NCI-H187 (cell line): ENCODE measurements at places on chromosomes 16 and 17.

DNA sequence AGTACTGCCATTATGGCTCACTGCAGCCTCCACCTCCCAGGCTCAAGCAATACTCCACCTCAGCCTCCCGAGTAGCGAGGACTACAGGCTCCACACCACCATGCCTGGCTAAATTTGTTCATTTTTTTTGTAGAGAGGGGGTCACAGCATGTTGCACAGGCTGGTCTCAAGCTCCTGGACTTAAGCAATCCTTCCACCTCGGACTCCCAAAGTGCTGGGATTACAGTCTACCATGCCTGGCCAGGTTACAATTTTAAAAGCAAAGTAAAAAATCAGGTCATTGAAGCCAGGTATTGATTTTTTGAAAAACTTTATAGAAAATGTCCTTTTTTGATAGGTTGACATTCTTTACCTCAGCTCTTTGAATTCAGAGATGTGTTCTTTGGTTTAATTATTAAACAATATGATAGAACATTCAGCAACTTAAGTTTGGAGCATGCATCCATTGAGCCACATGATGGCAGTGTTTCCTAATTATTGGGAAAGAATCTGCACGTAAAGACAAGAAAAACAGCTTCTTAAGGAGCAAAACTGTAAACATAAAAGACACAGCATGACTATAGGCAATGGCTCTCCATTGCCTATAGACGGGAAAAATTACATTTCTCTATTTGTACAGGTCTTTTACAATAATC, 1.7 kb upstream of the SLC16A11 start:
- DNase-seq, result no peak

DNA sequence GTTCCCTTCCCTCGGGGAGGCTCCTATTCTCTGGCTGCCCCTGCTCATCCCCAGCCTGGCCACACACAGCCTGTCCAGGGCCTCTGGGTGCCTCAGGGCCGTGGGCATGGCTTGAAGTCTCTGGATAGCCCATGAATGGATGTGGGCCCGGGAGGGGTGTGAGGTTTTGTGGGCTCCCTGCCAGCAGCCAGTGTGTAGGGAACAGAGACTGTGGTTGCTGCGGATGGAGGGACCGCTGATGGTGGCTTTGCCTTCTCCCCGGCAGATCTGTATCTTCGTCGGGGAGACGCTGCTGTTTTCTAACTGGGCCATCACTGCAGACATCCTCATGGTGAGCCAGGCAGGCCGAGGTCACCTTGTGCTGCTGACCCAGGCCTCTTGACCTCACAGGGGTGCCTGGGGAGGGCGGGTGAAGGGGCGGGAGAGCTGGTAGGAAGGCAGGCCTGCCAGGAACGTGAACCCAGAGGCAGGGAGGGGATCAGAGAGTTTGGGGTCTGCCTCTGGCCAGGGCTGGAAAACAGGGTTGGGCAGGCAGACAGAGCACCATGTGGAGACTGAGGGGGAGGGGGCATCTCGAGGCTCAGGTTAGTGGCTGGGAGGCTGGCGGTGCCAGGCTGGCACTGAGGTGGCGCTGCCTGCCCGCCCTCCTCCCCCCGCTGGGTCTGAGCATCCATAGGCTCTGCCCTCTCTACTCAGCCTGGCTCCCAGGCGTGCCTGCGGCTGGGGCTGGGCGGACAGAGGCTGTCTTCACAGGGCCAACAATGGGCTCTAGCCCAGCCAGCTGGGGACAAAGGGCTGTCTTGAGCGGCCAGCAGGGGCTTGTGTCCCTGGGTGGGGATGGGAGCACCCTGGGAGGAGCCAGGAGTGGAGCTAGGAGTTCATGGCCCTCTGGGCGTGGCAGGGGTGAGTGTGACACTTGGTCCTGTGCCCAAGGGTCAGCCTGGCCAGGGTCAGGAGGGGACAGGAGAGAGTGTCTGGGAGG, 21.4 kb downstream of the MYBBP1A start:
- DNase-seq, result no peak

- DNase-seq, result no peak
Measured at GRCh38 chr17:19426631-19427030, 15.6 kb downstream of the RNF112 start.

GRCh38 chr17:50134206-50135110, 4.5 kb upstream of the SAMD14 start:
- DNase-seq, result no peak

GRCh38 chr17:48618256-48618896, 3.3 kb upstream of the HOXB8 start:
- no peak for DNase-seq

DNA sequence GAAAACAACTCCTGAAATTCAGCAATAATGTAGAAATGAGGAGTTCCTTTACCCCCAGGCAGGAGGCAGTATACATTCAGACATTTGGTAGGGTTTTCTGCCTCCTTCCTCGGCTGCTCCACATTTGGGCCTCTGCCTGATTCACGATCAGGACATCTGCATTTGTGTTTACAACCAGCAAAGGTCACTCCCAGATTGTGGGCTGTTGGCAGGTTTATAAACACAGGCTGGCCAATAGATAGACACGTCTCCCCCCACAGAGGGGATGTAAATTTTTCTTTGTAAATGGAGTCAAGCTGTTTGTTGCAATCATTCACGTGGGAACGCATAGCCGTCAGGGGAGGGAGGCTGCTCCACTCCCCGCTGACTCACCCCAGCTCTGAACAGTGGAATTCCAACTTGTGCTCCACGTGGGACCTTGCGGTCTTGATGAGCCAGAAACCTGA, 252.1 kb upstream of the N4BP1 start:
- no peak for DNase-seq

GRCh38 chr16:5422643-5423496, 325.3 kb upstream of the EEF2KMT start:
- no peak for DNase-seq

DNA sequence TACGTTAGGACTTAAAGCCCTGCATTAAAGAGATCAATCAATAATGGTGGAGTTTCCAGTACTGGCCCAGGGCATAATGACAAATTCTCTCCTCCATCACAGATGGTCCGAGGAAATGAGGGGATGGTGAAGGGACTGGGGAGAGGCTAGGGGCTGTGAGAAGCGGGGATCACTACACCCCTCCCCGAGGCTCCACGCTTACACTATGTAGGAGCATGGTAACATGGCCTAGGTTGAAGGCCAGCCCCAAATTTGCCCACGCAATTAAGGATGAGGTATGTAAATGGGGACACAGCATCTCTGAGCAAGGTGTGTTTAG, 8.0 kb upstream of the AKTIP start:
- DNase-seq, result no peak

- DNase-seq, result no peak
Measured at GRCh38 chr17:31198026-31198425, 99.0 kb downstream of the OMG start.

DNA sequence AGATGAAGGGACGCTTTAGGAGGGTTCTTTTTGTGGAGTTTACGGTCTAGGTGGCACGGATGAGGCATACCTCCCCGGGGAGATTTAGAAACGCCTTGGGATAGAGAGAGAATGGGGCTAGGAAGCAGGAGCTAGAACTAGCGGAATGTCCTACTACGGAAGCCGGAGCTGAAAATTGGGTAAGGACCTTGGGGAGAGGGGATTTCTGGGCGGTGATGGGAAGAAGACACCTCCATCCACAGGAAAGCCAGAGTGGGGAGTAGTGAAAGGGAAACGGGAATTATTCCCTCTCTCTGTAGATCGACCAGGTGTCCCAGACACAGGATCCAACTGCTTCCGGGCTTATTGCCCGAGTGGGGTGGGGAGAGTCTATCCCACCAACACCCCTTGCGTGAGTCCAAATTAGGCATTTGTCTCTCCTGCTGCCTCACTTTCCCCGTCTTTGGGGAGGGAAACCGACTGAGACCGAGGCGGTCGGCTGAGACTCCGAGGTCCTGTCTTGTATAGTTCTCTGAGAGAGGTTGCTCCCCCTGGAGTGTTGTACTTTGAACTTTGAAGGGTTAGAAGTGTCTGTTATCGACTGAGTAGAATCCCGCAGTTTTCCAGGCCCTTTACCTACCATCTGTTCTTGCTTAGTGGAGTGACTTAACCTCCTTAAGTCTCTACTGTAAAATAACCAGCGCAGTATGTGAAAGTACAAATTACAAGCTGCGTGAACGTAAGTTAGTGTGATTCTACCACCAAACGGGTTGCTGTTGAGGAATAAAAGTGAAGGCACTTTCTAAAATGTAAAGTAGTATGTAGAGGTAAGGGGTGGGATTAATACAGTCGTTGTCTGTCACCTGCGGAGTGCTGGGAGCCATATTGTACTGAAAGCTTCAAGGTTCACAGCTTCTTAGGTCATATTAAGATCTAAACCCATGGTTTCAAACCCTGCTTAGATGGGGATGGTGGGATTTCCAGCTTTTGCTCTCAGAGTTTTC, 1.0 kb downstream of the RSPRY1 start:
- DNase-seq, result no peak
